Nephron progenitor cell (in vitro differentiated cells): ENCODE measurements at places on chromosomes 6 and 20.
A peak's percentile ranks its signal among the peaks of the same experiment; 100 is the strongest.

DNA sequence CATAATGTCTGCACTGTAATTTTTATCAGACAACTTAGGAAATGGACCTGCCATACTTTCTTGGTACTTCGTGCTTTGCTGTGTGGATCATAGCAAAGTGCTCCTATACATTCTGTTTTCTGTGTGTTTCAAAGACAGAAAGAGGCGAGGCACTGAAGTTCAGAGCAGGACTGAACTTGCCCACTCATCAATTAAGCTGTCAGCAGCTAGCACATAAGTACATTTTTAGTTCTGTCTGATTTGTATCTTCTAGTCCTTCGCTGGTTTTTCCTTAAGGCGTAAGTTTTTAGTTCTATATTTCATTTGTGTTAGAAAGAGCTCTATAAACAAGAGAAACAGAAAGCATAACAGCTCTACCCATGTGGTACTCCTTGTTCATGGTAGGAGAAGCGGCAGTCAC is 42.1 kb downstream of the MAP3K4 start:
- no peak overlapping the region for H3K4me3 ChIP-seq
- peak overlapping the region; percentile 93 for H3K27ac ChIP-seq
- peaks cover 21% of the 10 kb centered on the region for H3K4me1 ChIP-seq
- no peak for DNase-seq
- H3K36me3 ChIP-seq, result peaks cover 17% of the 10 kb centered on the region
- H3K27me3 ChIP-seq, result no peaks in the 10 kb centered on the region

DNA sequence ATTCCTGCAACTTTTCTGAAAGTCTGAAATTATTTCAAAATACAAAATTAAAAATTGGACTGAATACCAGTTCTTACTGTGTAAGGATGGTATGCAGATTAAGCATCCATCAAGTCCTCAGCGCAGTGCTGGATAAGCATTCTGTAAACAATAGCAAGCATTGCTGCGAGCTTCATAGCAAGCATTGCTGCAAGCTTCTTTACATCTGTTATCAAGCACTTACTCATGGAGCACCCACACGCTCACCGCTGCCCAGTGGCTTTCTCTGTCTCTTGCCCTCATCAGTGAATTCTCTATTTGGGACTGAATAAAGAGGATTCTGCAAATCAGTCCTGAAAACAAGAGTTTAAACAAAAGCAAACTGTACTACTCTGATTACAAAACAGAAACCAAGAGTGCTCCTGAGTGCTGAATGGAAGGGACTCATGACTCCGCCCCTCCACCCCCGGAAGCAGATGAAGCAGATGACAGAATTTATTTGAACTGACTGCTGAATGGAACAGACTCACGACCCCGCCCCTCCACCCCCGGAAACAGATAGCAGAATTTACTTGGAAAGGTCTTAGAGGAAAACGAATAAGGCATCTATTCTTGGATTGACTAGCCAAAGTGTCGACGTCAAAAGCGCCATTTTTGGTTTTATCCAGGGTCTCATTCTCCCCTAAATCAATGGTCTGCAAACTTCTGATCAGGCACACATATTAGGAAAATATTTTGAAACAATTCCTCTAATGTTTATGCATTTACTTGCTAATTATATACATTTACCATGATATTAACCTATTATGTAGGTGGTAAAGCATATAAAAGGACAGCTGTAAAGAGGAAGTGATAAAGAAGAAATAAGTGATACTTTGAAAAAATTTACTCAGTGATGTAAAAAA is 22.1 kb upstream of the EYA2 start:
- no peaks in the 10 kb centered on the region for H3K36me3 ChIP-seq
- peaks cover 5% of the 10 kb centered on the region for H3K4me1 ChIP-seq
- no peak overlapping the region for H3K4me3 ChIP-seq
- no peak overlapping the region for H3K27ac ChIP-seq

DNA sequence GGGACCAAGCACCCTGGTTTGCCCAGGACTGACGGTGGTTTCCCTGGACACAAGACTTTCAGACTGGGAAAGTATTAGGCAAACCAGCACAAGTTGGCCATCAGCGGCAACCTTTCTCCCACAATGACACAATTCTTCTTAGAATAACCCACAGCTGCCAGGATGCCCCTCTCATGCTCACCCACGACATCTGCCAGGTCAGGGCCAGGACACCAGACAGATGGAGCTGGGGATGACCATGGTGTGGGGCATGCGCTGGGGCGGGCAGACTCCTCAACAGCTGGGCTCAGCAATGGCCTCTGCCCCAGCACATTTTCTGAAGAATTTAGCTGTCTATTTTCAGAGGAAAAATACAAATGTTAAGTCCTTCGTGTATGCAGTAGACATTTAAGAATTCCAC is 226.4 kb downstream of the FNDC1 start:
- H3K36me3 ChIP-seq, result no peaks in the 10 kb centered on the region
- H3K4me1 ChIP-seq, result no peaks in the 10 kb centered on the region
- H3K27ac ChIP-seq, result no peak overlapping the region
- DNase-seq, result no peak
- H3K27me3 ChIP-seq, result peaks cover 11% of the 10 kb centered on the region

GRCh38 chr6:148388521-148388920 is 45.9 kb downstream of the SASH1 start:
- H3K36me3 ChIP-seq, result peaks cover 32% of the 10 kb centered on the region
- H3K27ac ChIP-seq, result peak overlapping the region; percentile 95
- H3K27me3 ChIP-seq, result no peaks in the 10 kb centered on the region
- peaks cover 22% of the 10 kb centered on the region for H3K4me1 ChIP-seq

DNA sequence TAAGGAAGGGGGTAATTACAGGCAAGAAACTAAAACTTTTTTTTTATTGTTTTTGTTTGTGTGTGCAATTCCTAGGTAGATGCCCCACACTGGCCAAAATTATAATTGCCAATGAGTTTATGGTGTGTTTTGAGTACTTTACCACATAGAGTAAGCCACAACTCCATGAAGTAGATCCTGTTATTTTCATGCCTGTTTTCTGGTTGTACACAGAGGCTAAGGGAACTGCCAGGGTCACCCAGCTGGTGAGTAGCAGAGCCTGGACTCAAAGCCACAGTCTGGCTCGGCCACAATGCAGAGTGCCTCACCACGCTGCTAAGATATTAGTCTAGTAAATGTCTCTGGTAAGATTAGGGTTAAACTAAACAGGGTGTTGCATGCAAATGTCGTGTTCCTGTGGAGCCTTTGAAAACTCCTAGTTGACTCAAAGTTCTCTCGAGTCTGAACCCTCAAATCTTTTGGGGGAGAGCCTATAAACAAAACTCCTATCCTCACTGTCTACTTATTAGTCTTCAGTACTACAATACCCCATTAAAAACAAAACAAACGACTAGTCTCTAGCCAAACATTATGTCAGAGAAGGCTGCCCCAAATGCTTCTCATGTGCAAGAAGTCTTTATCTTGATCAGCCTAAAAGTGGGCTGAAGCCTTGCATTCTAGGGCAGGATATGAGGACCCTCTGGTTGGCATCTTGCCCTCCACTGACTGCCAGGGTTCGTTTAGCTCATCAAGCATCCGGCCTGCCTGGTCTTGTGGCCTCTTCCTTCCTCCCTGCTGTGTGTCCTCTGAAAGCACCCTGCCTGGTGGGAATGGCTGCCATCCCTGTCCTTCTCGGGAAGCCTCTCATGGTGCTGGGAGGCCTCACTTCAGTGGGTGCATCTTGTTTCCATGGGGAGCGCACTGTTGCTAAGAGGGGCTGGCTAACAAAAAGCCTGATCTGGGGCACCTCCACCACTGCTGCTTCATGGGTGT is 4.2 kb downstream of the DUSP22 start:
- H3K4me1 ChIP-seq, result peaks cover 20% of the 10 kb centered on the region
- no peak for DNase-seq
- peaks cover 7% of the 10 kb centered on the region for H3K27me3 ChIP-seq
- no peak overlapping the region for H3K4me3 ChIP-seq
- H3K36me3 ChIP-seq, result peaks cover 10% of the 10 kb centered on the region

DNA sequence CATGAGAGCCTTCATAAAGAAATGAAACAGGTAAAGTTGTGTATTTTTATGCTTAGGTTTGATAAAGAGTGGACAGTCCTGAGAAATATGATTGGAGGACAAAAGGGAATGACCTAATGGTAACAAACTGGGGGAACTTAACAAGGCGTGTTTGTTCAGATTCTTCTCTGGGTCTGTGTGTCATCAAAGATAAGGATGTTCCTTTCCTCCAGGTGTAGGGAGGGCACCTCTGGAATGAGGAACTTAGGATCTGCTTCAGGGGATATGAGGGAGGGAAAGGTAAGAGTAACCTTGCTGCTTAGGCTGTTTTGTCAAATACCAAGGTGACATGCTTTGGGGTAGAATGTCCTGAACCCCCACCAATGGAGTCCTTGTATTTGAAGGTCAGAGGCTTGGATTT is 291.9 kb downstream of the KCNQ5 start:
- H3K27ac ChIP-seq, result no peak overlapping the region
- H3K36me3 ChIP-seq, result no peaks in the 10 kb centered on the region
- H3K4me1 ChIP-seq, result no peaks in the 10 kb centered on the region

DNA sequence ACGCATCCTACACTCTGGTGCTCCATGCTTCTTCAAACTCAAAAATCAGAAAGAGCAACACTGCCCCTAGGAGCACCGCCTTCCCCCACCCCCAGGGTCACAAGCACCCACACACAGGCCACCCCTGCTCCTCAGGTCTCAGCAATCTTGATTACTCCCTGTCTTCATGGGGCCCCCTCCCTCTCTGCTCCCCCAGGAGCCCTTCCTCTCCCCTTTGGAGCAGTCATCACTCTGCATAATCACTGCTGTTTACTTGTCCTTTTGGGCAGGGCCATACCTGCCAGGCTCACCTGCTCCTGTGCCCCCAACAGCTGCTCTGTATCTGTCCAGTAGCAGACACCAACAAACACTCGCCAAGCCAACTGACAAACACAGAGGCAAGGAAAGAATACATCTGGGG is 7.6 kb upstream of the SYNDIG1 start:
- no peaks in the 10 kb centered on the region for H3K4me1 ChIP-seq
- H3K4me3 ChIP-seq, result no peak overlapping the region
- no peak for DNase-seq
- H3K27me3 ChIP-seq, result peaks cover 50% of the 10 kb centered on the region
